Suppressor macrophage (primary cell): ENCODE measurements at places on chromosomes 13 and 19.

DNA sequence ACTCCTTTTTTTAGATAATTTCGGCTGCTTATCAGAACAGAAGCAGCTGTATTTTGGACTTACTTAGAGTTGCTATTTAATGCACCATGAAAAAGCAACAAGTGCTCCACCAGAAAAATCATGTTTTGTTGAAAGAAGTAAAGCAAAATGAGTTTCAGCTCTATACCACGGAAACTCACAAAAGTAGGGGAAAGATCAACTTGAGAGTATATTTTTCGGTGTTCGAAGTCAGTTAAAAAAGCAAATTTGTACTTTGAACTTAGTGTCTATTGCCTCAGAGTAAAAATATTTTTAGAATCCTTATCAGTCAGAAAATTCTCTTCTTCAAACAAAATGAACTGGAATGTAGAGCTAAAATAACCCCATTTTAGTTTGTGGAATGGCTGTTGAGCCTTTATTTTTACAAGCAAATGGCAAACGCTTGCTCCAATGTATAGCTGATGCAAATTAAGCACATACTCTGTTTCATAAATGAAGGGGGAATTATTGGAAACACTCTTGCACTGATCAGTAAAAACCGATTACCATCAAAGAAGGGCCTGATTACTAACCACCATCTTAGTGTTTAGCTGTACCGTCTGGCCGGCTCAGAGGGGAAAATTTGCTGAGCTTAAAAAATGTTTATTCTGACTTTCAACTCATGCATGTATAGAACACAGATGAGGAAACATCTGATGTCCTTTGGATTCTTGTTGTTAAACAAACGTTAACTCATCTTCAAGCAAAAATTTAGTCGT, 540.7 kb downstream of the GPC6 start:
- no peak for DNase-seq

- DNase-seq: no peak
Measured at GRCh38 chr19:23002690-23003422, at the start of gene ZNF728. Gene ZNF728, minus strand, starts transcription at chr19:23003176. Its CDS starts 146 bp downstream, at chr19:23003030.

GRCh38 chr13:99908140-99908803, 63.3 kb downstream of the ZIC5 start:
- no peak for DNase-seq

DNA sequence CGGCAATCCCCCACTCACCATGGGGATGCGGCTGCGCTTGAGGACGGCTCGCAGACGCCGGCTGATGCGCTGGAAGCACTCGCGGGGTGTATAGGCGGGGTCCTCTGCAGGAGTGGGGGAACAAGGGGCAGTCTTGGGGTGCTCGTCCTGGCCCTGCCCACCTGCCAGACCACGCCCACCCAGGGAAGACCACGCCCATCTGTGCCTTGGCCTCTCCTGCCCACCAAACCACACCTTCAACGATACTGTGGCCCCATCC, 6.7 kb downstream of the RNU6-9 start:
- DNase-seq: no peak

GRCh38 chr13:50699874-50700663, 143.4 kb downstream of the DLEU7 start:
- DNase-seq: no peak

GRCh38 chr19:1553415-1553814, 14.7 kb downstream of the MEX3D start:
- no peak for DNase-seq

DNA sequence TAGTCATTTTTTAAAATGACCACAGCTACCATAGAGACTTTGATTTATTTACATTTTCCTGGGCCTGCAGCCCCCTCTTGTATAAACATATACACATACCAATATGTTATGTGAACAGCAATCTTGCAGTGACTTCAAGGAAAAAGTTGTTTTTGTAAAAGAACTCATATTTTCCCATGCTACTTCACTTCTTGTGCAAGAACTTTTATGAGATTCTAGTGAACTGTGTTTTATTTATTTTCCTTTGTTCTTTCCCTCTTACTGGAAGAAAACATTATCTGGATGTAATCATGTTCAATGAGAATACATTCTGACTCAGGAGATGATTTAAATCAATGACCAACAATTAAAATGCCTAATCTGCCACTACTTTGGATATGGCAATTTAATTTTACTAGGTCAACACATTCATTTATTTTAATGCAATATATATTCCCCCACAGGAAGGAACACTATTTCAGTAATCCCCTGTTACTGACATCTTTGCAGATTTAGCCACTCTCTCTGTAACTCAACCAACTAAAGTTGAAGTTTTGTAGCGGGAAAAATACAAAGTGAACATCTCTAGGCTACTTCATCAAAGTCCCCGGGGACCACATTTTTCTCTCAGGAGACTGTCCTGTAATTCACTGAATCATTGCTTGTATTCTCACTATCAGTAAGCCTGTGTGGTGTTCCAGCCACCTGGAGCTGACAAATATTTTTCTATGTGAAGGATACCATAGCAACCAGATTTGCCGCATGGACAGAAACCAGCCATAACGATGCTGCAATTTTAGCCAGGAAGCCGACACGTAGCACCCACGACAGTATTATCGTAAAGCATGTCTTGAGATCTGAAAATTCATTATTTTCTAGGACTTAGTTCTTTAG, 90.5 kb downstream of the STARD13 start:
- no peak for DNase-seq

DNA sequence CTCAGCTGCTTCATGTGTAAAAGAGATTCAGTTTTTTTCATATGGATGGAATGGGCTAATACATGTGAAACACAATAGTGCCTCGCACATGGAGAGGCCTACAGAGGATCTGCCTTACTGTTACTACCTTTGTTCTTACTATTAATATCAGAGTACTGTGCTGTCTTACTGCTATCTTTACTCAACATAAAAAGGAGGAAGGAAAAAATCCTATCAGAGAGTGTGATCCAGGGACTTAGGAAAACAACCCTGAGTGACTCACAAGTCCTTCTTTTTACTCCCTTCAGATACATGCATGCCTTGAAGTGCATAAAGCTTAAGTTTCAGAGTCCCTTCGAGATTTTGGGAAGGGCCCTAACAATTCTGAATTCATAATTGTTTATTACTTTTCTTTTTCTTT, 136.8 kb downstream of the TBC1D4 start:
- DNase-seq: no peak

- DNase-seq: peak; percentile 82
Measured at GRCh38 chr19:41785653-41786052, 10.7 kb upstream of the CEACAM3 start.

DNA sequence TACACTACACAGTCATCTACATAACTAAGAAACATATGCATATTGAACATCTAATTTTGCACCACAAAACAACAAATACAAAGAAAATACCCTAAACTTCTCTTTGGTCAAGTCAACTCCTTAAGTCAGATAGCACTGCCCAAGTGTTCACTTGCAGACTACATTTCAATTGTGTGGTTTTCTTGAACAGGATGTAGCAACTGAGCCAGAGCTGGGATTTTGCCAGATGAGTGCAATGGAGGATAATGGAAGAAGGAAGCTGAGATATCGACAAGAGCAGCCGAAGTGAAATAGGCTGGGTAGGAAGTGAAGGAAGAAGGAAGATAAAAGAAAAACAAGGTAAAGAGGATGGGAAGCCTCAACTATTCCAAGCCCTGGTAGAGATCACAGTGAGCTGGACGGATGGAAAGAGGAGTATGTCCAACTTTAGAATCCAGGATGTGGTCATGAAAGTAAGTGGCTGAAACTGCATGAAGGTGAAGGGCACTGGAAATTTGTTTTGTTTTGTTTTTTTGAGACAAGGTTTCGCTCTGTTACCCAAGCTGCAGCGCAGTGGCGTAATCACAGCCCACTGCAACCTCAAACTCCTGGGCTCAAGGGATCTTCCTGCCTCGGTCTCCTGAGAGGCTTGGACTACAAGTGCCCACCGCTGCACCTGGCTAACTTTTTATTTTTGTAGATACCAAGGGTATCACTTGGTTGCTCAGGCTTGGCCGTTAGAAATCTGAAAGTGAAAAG, 15.0 kb downstream of the NUFIP1 start:
- DNase-seq: peak; percentile 44

DNA sequence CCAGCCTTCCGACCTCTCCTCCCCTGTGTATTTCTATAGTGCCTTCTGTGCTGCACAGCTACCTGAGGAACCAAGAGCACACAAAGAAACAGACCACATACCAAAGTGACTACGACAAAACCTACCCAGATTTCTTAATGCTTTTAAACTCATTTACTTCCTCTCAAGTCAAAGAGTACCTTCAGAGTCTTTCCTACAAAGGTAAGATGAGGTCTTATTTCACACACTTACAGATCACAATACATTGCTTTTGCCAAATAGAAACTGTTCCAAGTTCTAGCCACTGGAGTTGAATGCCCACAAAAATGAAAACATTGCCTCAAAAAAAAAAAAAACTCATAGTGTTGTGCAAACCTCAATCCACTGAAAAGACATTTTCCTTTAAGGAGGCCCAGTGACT, 36.4 kb downstream of the TEX26 start:
- DNase-seq: no peak

DNA sequence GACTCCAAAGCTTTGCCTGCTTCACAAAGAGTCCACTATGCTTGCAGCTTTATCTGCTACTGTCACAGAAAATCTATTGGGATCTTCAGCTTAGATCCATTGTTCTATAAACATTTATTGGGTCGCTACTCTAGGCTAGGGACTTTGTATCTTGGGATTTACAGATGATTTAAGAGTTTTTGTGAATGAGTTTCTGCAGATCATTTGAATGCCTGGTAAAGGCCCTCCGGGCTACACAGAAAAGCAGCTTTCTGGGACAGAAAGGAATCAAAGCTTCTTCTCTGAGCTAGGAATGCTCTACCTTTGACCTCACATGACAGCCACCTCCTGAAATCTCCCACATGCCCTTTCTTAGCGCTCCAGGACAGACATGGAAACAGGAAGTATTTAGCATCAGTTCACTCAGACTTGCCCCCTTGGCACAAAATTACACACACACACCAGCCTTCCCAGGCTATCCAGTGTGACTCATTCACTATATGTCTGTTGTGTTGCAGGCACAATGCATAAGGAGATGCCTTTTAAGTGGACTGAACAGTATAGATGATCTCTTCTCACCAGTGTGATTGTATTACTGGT, 492.4 kb downstream of the DACH1 start:
- DNase-seq: no peak

DNA sequence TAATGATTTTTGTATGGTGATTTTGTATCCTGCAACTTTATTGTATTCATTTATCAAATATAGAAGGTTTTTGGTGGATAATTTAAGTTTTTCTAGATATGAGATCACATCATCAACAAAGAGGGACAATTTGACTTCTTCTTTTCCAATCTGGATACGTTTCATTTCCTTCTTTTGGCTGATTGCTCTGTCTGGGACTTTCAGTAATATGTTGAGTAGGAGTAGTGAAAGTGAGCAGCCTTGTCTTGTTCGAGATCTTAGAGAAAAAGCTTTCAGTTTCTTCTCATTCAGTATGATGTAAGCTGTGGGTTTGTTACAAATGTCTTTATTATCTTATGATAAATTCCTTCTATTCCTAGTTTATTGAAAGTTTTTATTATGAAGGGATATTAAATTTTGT, 352.0 kb upstream of the DACH1 start:
- DNase-seq: peak; percentile 59

DNA sequence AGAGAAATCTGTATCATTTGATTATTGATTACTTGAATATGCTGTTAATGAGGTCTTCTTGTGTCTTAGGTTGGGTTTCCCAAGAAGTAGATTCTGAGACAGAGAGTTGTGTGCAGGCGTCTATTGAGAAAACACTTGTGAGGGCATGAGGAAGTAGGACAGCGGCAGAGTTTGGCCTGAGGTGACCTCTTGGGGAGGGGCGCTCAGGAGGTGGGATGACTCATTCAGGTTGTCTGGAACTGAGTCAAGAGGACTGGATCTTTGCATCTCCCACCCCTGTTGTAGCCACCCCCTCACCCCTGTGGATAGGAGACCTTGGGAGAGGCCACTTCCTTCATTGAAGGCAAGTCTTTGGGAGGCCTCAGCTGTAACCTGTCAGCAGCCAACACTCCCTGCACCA, 35.2 kb upstream of the WDFY2 start:
- DNase-seq: peak; percentile 87

- DNase-seq: no peak
Measured at GRCh38 chr13:86922936-86923335, 748.2 kb upstream of the SLITRK5 start.

DNA sequence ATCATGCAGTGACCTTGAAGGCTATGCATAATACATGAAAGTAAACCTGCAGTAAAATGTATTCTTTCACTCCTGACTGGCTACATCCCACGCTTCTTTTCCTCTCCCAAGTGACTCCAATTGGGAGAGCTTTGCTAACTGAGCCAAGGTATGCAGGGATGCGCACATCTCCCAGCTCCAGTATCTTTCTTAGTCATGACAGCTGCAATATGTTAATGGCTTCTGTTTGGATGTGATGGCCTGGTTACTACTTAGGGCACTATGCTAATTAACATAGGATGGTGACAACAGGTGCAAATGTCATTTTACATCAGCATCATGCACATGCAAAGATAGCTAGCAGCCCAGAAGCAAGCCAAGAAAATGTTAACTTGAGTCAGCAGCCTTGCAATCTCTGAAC, 134.7 kb downstream of the POU4F1 start:
- DNase-seq: no peak

DNA sequence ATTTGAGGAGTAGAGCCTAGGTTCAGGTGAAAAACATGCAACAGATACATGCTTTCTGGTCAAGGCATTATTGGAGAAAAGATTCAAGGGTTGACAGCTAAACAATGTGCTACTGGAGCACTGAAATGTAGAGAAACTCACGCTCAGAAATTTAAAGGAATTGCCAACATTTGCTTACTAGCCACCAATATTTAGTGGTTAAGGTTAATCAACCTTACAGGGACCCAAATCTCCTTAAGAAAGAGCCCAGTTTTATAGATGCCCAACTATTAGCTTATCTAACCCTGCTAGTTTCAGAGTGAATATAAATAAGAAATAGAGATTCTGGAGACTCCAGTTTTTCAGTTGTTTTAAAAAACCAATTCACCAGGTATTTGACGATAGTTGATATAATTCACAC, 203.6 kb downstream of the DACH1 start:
- no peak for DNase-seq

DNA sequence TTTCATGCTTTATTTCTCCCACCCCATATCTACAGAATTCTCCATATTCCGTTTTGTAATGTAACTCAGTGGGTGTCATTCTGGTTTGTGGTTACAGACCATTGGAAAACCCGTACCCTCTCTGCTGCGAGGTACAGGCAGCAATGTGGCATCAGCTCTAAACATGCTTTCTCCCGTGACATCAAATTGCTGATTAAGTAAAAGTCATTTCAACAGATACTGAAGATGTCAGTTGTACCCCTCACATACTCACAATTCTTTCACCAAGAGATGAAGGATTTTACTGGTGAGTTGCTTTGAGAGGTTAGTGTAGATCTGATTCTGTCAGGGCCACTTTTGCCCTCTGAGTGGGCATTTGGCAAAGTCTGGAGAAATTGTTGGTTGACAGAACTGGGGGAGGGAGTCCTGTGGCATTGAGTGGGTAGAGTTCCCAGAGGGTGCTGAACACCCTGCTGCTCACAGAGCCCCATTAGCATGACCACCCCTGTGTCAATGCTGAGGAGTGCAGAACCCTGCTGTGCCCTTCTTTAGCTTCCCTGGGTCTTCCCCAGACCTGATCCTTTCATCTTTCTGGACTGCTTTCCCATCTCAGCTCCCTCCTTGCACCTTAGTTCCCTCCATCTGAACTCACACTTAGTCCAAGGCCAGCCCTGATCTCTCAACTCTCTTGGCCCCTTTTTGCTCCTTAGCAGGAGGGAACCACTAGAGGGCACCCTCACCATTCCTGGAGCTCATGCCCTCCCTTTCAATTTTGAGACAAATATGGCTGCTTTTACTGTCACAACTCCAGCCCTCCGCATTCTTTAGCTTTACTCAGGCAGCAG, 39.9 kb upstream of the CEACAM8 start:
- peak; percentile 57 for DNase-seq
